ENCODE measurements at places on chromosomes 7 and 10.

DNA sequence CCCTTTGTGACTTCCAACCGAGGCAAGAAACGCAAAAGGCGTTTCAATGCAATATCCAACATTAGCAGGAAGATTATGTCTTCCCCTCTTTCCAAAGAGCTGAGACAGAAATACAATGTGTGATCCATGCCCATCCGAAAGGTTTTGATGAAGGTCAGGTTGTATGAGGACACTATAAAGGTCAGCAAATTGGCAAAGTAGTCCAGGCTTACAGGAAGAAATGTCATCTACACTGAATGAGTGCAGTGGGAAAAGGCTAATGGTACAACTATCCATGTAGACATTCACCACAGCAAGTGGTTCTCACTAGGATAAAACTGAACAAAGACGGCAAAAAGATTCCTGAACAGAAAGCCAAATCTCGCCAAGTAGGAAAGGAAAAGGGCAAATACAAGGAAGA, 27.8 kb upstream of the DNA2 start:
- no peak for DNase-seq

- no peak for DNase-seq
These were observed 19.1 kb downstream of the NACAD start for GRCh38 chr7:45069444-45070253.

DNA sequence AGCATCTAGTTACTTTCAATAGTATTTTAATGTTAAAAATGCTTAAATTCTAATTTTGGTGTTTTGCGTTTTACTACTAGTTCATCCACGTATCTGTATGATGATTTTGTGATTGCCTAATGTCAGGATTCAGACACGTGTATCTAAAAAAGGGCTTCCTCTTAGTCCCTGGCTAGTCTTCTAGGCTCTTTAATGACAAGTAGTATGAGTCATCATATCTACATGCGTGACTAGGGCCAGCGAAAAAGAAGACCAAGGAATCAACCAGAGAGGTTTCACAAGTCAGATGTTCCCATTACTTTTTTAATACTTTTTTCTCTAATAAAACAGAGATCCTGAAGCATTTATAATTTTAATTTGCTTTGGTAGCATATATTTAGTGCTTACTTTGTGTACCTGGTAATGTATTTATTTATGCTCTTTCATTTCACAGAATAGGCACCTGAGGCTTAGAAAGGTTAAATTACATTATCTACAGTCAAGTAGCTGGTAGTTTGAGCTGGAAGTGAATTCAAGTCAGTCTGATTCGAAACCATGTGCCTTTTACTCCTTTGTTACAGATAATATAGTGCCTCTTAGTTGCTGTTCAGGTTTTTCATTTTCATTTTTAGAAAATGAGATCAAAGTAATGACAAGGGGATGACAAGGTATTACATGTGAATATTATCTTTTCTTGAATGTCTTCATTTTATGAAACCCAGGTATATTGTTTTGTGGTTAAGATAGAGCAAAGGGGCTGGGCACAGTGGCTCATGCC, 140.3 kb downstream of the FOXP2 start:
- no peak for DNase-seq

DNA sequence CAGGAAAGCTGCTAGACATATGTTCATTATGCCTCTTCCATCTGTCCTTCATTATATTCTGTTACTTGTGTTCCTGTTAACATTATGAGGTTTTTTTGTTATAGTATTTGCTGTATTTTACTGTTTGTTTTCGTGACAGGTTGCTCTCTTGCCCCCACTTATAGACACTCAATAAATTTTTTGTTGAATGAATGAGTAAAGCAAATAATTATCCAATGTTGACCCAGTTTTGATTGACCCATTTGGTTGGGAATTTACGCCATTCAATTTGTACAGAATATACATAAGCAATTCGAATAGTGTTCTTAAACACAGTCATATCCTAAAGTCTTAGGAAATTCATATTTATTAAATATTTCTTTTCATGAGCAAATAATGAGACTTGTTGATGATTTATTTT, 11.8 kb downstream of the CCSER2 start:
- no peak for DNase-seq

GRCh38 chr7:44539669-44540506, 1.2 kb downstream of the NPC1L1 start:
- DNase-seq: no peak
